Lung microvascular endothelial cell (primary cell): ENCODE measurements at places on chromosomes 7 and 10.

DNA sequence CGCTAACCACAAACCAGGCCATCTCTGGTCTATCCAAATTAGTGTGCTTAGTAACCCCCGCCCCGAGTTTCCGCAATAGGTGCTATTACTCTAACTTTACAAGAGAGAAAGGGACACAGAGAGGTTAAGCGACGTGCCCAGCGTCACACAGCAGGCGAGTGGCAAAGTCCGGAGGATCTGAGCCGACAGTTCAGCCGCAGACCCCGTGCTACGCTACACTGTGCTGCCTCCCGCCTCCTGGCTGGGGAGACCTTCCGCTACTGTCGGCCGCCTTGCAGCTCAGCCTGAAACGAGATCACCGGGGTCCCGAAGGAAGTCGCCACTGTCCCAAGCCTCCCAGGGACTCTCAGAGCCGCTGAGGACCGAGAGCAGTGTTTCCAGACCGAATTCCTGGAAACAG, 799 bp downstream of the INTS1 start:
- no peak for DNase-seq

- peak; percentile 78 for DNase-seq
Measured at GRCh38 chr10:2927958-2928840, 139.1 kb upstream of the PFKP start.

- no peak for DNase-seq
Measured at GRCh38 chr10:29756451-29756850, 121.7 kb upstream of the SVIL start.

GRCh38 chr10:130227883-130228282, 91.7 kb downstream of the GLRX3 start:
- DNase-seq, result no peak

DNA sequence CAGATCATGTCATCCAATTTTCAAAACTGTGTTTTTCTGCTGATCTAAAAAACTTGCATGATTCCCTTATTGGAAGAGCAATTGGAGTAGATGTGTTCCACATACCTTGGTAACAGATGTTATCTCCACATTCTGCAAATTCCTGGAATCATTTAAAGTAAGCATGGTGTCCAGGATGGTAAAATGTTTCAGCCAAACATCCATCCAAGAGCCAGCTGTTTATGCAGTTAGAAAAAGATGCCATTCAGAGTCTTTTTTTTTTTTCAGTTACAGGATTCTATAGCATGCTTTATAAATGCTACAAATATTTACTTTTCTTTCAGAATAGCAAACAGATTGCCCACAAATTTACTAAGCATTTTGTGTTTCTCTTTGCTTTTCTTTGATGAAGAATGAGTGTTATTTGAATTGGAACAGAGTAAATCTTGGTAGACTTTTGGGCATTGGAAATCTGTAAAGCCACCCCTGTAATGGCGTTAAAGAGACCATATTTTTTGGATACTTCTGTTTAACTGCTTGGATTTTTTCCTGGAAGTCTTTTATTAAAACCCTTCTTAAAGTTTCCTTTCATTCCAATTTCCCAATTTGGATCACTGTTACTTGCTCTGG, 149.8 kb downstream of the GNAT3 start:
- no peak for DNase-seq

DNA sequence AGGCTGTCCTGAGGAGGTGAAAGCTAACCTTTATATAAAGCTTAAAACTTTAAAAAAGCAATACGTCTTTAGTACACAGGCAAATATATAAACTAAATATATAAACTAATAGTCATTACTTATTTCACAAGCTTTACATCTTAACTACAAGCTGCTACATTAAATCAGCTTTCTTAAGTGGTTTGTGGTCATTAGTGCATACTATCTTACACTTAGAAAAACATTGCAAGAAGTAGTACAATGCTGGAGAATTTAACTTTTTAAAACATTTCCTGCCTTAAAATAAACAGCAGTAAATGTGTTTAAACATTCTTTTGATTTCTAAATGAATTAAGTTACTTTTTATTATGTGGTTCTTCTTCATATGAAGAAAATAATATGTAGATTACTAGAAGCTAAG, 36.3 kb downstream of the MET start:
- DNase-seq, result no peak

DNA sequence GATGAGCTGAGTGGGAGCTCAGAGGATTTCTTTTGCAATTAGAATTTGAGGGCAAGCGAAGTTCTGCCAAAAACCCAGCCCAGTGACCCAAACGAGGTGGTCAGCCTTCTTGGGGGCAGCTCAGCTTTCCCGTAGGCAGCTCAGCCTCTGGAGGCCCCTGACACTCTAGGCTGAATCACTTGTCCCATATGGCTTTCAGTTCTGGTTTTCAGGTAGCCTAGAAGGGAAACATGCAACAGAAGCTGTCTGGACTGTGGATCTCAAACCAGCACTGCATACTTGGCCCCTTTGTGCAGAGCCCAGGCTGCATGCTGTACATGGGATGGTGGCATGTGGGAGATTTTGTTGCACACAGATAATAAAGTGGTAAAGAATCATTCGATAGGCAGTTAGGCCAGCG, 322.8 kb downstream of the ANKRD30A start:
- no peak for DNase-seq

- DNase-seq, result no peak
Measured at GRCh38 chr7:3733541-3734140, 432.6 kb downstream of the SDK1 start.

- no peak for DNase-seq
Measured at GRCh38 chr10:115921795-115922194, 351.2 kb downstream of the GFRA1 start.

DNA sequence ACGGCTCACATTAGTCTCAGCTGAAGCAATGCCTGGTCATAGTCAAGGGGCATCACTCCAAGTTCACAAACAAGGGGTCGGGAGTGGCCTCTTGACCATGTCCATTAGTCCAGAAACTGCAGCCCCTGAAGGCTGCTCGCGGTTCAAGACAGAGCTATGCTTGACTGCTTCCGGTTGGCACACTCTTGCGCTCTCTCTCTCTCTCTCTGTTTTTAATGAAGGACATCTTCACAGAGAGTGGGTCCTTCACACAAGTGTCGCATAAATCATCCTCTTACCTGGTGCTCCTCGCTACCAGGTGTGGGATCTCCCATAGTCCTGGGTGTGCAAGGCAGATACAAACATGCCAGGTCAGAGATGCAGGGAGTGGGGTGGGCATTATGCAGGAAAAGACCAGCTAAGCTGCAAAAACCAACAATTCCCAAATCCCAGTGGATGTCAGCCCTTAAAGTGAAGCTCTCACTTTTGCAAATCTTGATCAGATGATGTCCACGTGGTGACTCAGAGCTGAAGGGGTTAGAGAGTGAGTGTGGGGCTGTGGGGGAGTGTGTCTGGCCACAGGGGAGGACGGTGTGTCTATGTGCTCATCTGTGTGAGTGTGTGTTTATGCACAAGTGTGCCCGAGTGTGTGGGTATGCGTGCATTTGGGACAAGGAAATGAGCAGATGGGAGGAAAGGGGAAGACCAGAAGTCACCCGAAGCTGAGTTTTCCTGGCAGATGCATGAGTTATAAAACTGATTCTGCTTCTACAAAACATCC, 83.7 kb upstream of the PPP2R2D start:
- DNase-seq, result no peak

- DNase-seq, result peak; percentile 11
Measured at GRCh38 chr7:22333680-22334141, 23.2 kb downstream of the RAPGEF5 start.

- no peak for DNase-seq
Measured at GRCh38 chr10:4828005-4828404, 2.0 kb downstream of the AKR1E2 start.

- DNase-seq, result no peak
Measured at GRCh38 chr10:6843894-6844650, 264.0 kb upstream of the PRKCQ start.

GRCh38 chr10:77299320-77299719, 338.3 kb downstream of the KCNMA1 start:
- no peak for DNase-seq

DNA sequence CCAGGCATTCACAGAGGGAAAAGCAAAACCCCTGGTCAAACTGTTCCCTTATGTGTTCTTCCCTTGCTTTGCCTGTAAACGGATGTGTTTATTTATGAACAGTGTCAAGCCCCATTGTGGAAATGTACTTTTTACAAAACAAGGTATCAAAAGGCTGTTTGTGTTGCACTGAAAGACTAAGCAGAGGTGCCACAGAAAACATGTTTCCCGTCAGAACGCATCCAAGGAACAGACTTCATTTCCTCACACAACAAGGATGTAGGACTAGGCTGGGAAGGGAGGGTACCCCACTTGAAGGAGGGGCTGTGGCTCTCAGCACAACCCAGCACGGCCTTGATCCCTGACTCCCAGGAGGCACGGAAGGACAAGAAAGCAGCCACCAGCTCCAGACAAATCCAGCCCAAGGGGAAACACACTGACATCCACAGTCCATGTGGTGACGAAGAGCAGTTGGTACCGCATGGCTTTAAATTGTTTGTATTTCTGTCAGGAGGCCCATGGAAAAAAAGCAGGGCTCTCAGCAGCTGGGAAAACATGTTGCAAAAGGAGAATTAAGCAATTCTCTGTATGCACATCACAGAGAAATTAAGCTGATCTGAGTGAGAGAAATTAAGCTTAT, 85.6 kb downstream of the RNF216 start:
- DNase-seq, result no peak

- DNase-seq, result no peak
Measured at GRCh38 chr10:117222976-117223692, 17.8 kb upstream of the SLC18A2 start.

DNA sequence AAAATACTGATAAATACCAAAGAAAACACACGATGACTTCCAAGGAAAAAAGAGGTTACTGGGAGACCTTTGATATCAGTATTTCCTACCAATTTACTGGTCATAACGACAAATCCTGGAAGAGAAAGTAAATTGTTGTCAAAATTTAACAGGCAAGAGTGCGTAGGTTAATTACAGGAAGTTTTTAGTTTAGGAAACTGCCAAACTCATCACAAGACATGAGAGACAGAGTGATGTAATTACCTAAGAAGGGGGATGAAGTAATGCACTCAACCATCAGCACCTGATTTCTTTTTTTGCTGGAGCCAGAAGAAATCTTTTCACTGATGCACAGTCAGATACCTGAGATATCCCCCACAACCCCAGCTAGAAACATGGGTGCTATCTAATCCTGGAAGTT, 16.8 kb downstream of the MACC1 start:
- peak; percentile 41 for DNase-seq

DNA sequence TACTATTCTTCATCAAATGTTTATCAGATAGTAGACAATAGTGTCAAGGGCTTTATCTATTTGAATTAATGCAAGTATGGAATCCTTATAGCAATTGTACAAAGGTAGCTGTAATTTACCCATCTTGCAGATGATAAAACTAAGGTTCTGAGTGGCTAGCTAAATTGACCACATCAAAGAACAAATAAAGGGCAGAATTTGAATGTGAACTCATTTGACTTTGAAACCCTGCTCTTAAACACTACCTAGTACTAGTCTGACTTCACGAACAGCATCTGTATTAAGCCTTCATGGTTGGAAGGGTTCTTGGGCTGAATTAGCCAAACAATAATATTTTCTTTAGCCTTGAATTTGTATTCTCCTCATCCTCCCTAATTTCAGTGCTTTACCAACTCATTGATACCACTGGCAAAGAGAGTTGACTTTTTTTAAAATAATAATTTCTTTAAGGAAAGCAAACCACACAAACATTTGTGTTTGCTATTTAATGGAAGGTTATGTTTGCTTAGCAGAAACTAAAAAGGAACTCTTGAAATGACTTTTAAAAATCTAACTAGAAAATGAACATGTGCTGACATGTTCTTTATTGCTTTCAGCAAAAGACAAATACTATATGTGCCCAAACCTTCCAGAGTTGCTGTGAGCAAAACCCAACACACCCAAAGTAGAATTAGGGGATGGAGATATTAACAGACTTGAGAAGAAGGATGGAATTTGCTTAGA, 322.6 kb downstream of the RNLS start:
- DNase-seq, result no peak
